ENCODE measurements at places on chromosomes 2 and 18.

DNA sequence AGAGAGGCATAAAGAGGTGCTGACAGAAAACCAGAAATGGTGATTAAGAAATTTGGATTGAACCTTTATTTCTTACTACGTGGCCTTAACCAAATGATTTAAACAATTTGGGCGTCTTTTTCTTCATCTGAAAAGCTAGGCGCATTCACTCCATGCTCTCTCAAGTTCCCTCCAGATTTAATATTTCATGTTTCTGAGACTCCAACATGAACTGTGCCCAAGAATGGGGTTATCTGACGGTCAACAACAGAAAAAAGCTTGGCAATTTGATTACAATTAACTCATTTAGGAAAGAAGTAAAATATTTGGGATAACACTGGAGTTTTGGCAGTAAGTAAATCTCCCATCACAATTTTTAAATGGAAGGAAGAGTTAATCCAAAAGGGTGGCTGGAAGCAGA, 345.4 kb downstream of the ARHGAP15 start:
- no peak for DNase-seq

DNA sequence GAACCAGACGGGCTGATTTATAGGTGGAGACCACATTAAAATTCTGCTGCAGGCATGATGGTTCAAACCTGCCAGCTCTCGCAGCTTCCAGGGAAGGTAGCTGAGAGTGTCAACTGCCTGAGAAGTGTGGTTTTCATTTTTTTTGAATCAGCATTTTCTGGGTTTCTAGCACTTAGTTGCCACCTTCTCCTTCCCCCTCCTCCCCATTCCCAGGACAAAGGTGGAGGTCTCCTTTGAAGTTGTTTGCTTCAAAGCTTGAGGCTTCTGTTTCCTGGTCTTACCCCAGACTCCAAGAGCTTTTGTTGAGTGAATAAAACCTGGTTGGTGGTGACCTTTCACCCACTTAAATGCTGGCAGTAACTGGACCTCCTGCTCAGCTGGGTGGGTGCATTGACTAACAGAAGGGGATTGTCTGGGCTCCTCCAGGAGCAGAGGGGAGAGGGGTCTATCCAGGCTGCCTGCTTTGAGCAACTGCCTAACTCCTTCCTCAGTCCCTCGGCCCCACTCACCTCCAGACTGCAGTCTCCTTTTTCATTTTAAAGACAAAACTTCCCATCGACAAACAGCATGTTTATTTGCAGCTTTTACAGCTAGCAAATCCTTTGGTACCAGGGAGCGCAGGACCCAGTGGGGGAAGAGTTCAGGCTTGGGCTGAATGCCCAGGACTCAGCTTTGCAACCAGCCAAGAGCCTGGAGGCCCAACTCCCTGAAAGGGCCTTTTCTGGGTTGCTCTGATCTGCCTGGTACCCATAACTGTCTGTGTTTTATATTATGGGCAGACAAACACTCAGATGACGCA, 3.5 kb downstream of the RHOB start:
- DNase-seq = no peak

DNA sequence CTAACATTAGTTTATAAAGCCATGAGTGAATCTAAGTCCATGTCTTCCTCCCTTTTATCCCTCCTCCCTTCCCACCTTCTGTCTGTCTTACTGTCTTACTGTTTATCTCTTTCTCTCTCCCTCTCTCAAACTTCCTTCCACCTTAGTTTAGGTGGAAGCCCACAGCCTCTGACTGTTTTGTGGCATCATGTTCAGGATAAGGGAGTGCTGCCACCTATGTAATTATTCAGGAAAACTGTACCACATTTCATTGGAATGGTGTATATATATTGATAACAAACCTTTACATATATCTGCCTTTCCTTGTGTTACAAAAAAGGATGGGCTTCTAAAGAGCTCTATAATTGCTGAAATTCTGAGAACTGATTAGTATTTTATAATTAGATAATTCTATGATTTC, 48.7 kb downstream of the NETO1 start:
- no peak for DNase-seq

- no peak for DNase-seq
These were observed 108.7 kb upstream of the HDAC4 start for GRCh38 chr2:239509373-239510143.

GRCh38 chr2:26136451-26136850, 36.4 kb upstream of the GAREM2 start:
- DNase-seq = no peak

- no peak for DNase-seq
These were observed 15.1 kb downstream of the IWS1 start for GRCh38 chr2:127511090-127511695.

GRCh38 chr2:158676696-158677095, 118.4 kb upstream of the DAPL1 start:
- no peak for DNase-seq

GRCh38 chr2:65061910-65062339, 5.7 kb downstream of the CEP68 start:
- no peak for DNase-seq

- DNase-seq = no peak
These were observed 21.1 kb upstream of the CHMP3 start for GRCh38 chr2:86584151-86584913.

DNA sequence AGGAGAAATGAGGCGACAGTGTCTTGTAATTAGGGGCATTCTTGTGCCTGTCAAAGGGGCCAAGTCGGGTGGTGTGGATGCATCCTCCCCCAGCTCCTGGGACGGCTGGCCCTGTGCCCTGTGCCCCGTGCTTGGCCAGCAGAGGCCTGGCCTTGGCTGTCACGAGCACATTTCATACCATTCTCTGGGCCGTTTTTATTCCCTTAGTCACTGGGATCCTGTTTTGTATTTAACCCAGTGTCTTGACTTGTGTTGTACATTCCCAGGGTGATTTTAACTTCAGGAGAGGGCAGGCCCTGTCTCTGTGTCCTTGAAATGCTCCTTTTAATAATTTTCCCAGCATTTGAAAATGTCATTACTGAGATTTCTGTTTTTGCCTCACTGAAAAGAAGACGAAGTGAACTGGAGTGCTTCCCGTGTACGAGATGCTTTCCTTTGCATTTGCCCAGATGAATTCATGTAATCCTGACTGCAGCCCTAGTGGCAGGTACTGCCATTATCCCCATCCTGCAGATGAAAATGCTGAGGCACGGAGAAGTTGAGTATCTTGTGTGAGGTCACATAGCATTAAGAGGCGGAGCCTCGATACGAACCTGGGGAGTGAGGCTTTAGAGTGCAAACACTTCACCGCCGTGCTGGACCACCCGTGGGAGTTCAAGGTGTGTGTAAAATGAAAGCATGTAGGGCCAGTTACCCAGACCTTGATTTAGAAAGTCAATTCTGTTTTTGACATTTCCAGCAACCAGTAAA, 57.0 kb downstream of the SH3RF3 start:
- no peak for DNase-seq

GRCh38 chr2:135471106-135471505, 59.9 kb downstream of the ZRANB3 start:
- DNase-seq = no peak

- DNase-seq = no peak
These were observed 1783.9 kb downstream of the SUCLG1 start for GRCh38 chr2:82675186-82675585.

GRCh38 chr2:136932700-136933099, 167.4 kb downstream of the THSD7B start:
- DNase-seq = no peak

DNA sequence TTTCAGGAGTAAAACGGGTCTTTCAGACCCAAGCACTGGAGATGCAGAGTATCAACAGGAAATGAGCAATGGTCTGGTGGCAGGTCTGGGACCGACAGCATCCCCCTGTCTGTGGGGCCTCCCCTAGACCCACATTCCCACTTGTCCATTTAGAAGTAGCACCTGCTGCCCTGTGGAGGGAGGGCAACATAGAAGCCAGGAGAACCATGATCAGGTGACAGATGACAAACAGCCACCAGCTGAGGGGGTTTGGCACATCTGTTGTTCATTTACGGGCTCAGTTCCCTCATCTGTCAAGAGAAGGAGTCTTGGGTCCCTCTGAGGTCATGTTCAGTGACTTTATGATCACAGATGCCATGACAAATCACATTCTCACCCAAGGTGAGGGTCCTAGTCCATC, 77.9 kb upstream of the SLC66A3 start:
- no peak for DNase-seq

- DNase-seq = no peak
These were observed 1.8 kb upstream of the WIPF1 start for GRCh38 chr2:174599310-174599921.

Data from stimulated activated CD4-positive, alpha-beta T cell treated with anti-CD3 and anti-CD28 coated beads, Interleukin-12 subunit alpha, Interleukin-12 subunit beta, amount 100 ng/mL, for 4 hours (primary cell).